ENCODE measurements at places on chromosomes 12 and 14. TPM values are rescaled to one million over a fixed set of nuclear protein-coding genes. Genes with fewer than 3 reads are reported as not detected.

DNA sequence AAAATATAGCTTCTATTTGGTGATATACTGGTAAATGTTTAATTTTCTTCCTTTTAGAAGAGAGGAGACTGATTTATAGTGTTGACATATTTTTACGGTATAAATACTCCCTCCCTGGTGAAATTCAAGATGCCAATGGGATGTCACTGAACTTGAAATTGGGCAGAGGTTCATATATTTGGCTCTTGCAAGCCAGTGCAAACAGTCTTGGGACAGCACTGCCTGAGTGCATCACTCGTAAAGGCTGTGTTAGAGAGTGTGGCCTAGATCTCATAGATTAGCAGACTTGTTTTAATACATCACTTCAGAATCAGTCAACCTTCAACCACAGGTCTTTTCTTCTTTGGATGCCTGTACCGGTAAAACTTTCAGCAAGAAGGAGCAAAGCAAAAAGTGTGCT lies 681.0 kb downstream of the NRXN3 start:
- DNase-seq: no peak

Gene KRT5
- total RNA-seq: 0.32 TPM

DNA sequence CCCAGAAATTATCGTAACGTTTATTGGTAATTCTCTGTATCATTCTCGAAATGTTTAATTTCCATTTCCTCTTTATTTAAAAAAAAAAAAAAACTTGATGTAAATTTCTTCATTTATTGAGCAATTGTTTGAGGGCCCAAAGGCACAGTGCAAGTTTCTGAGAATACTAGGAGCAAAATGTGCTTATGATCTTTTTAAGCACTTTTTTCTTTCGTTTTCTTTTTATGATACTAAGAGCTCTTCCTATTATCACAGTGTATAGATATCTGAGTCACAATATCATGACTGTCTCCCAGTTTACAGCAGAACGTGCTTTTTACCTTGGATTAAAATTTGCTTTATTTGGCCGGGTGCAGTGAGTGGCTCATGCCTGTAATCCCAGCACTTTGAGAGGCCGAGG lies 5.6 kb downstream of the ATP2A2 start:
- no peak for DNase-seq

Gene ETNK1
- total RNA-seq: 70.8 TPM

GRCh38 chr14:79375356-79375755 lies 835.9 kb downstream of the DIO2 start:
- no peak for DNase-seq

DNA sequence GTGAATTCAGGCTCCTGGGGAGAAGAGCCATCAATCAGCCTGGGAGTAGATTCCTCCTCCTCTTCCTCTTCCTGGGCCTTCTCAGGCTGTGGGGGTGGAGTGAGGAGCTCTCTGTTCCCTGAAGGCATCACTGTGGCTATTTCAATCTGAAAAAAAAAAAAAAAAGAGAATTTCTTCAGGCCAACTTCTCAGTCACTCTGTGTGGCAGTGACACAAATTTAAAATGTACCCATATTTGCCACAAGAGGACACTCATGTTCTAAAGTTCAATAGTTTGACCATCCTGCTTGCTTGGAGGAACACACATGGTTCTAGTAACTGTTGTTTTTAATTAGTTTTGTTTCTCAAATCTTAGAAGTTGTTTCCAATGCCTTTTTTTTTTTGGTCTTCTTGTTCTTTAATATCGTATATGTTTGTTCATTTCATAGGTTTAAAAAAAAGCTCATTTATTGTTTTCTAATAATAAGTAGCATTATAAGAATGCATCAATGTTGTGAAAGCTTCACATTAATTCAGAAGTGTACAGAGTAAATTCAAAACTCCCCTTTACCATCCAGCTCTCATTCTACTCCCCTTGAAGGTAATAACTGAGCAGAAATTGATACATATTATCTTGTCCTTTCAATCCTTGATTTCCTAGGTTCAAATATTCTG lies 23.3 kb upstream of the CCER1 start:
- DNase-seq: peak; percentile 82

GRCh38 chr14:102419716-102420115 lies 57.0 kb downstream of the TECPR2 start:
- no peak for DNase-seq

Gene PMEL
- total RNA-seq: 1.3 TPM

- peak; percentile 16 for DNase-seq
These were observed at the start of gene ALX1 for GRCh38 chr12:85280165-85280983. TSS of gene ALX1 (plus strand) at chr12:85280220. CDS start at chr12:85280262, 42 bp downstream.

- DNase-seq: peak; percentile 94
These were observed at the start of gene BCL2L2 for GRCh38 chr14:23306412-23307145. TSS of gene BCL2L2 (plus strand) at chr14:23306833. CDS start at chr14:23307768, 935 bp downstream.

Gene OVCH1
- under 0.01 TPM for total RNA-seq

DNA sequence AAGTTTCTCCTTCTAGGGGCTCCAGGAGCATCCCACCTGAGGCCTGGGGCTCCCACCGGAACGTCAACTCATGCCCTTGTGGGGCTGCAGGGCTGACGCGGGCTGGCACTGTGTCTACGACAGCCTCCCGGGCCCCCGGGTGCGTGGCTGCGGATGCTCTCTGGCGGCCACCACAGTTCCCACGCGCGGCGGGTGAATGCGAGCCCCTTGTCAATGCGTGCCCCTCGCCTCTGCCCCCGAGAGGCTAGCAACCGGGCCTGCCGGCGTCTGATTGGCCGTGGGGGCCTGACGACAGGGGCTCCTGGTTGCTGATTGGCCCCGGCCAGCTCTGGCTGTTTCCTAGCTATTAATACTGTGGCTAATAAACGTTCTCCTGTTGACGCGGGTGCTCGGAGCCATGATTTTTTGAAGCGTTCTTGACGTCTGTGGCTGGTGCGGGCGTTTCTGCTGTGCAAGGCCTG lies 1.8 kb upstream of the MEG3 start:
- peak; percentile 86 for DNase-seq

DNA sequence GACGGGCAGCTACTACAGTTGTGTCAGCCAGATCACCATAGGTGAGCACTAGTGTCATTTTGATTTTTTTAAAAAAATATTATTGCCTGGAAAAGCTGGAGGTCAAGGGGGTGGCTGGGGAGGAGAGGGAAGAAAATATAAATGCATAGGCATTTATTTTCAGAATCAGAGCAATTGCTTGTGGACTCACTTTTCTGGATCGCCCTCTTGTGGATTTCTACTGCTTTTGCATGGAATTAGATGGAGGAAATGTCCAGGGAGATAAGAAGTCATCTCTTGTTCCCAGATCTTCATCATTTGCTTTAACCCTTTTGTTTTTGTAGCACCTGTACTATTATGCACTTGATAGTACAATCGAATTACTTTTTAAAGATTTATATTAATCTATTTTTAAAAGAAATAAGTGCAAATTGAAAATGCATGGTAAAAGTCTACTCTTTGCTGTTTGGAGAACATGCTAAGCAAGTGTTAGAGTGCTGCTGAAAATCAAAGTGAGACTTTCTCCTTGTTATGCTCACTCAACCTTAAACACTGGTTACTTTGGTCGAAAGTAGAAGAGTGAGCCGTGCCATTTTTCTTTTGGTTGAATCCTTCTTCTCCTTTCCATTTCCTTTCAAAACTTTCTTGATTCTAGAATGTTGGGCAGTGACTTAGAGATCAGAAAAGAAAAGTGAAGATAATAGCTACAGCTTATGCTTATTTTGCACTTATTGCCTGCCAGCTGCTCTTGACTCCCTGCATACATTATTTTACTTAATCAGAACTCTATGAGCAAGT lies 60.6 kb upstream of the ANO4 start:
- peak; percentile 58 for DNase-seq

GRCh38 chr12:13573698-13574321 lies 377.3 kb downstream of the EMP1 start:
- DNase-seq: peak; percentile 83

GRCh38 chr12:2580821-2581220 lies 213.9 kb upstream of the FKBP4 start:
- peak; percentile 7 for DNase-seq
